ENCODE measurements at places on chromosomes 5 and 9. TPM values are rescaled to one million over a fixed set of nuclear protein-coding genes. Genes with fewer than 3 reads are reported as not detected.

NMRK1 gene
- 27.2 TPM for total RNA-seq

CD14 gene
- 90.9 TPM for total RNA-seq

GALNT12 gene
- 54.6 TPM for total RNA-seq

DMRTA1 gene
- 1.0 TPM for total RNA-seq

GPSM1 gene
- 4.2 TPM for total RNA-seq

RMRP gene
- total RNA-seq = 30,268 TPM

DNM1 gene
- total RNA-seq = 4.0 TPM

RASEF gene
- 37.6 TPM for total RNA-seq

CTSL gene
- total RNA-seq = 139 TPM

DAB2 gene
- 65.8 TPM for total RNA-seq

TNC gene
- 216 TPM for total RNA-seq

TPD52L3 gene
- total RNA-seq = not detected

ZNF454 gene
- 5.2 TPM for total RNA-seq

SHOC1 gene
- not detected for total RNA-seq

ZNF618 gene
- 3.7 TPM for total RNA-seq

CENPH gene
- 9.6 TPM for total RNA-seq

DNA sequence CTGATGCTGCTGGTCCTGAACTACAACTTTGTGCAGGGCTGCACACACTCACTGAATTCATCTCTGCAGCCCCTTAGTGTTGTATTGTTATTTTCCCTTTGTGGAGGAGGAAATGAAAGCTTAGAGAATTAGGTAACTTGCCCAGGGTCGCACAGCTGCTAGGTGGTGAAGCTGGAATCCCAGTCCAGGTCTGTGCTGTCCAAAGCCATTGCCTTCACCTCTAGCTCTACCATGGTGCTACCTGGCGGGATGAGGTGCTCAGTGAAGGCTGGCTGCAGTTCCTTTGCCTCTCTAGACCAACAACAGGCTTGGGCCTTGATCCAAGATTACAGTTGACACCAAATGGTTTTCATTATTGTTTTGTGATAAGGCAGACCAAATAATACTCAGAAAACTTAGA is 177.8 kb upstream of the PITX1 start:
- DNase-seq = no peak

GRCh38 chr5:132592521-132592920 is 35.7 kb downstream of the RAD50 start:
- DNase-seq = no peak

GRCh38 chr9:117678871-117679270 is 25.3 kb upstream of the TLR4 start:
- no peak for DNase-seq

- DNase-seq = no peak
Measured at GRCh38 chr5:8253376-8253775, 384.4 kb downstream of the MTRR start.

GRCh38 chr5:138354926-138355378 is 2.5 kb downstream of the KDM3B start:
- DNase-seq = peak; percentile 35

- no peak for DNase-seq
Measured at GRCh38 chr9:136029556-136029955, 65.5 kb downstream of the NACC2 start.

GRCh38 chr9:95726756-95727155 is 148.7 kb upstream of the ERCC6L2 start:
- no peak for DNase-seq

DNA sequence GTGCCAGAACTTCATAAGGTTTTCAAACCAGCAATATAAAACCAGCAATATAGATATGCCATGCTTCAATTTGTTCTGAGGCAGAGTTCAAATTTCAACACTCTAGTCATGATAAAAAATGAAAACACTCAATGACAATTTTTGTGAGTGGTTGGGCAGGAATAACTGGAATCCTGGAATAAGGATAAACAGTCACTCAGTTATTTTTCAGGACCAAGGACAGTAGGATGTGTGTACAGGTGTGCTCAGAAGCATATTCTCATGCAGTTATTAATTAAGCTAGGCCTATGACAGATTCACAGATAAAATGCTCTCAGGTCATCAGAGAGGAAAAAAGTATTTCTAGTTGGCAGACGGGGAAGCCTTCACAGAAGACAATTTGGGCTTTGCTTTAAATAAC is 117.3 kb upstream of the PPP2R2B start:
- no peak for DNase-seq

DNA sequence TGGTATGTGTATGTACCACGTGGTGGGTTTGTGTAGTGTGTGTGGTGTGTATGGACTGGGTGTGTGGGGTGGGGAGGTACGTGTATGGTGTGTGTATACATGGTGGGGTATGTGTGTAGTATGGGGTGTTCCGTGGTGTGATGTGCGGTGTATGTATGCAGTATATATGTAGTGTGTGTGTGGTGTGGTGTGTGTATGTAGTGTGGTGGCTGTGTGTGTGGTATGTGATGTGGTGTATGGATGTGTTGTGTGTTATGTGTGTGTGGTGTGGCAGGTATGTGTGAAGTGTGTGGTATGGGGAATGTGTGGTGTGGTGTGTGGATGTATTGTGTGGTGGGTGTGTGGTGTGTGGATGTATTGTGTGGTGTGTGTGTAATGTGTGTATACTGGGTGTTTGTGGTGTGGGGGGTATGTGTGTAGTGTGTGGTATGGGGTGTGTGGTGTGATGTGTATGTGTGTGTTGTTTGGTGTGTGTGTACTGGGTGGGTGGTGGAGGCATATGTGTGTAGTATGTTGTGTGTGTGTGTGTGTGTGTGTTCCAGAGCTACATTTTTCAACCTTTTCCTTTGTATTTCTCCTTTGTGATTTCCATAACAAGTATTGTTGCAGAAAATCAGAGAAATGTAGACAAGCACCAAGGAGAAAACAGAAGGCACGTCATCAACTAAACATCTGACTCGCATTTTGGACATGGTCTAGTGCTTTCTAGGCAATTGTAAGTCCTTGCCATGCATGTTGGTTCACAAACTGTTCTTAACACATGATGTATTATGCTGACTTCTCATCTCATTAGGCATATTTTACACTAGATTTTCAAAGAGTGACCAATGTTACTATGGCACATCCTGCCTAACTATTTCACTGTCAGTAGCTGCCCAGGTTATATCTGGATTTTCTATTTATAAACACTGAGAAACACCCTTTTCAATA is 13.2 kb downstream of the SEMA4D start:
- no peak for DNase-seq

- DNase-seq = no peak
Measured at GRCh38 chr9:109903515-109904138, 123.6 kb downstream of the PALM2AKAP2 start.

- DNase-seq = no peak
Measured at GRCh38 chr9:115254287-115255180, 136.6 kb upstream of the TNC start.

GRCh38 chr5:69032009-69032408 is 61.8 kb upstream of the SLC30A5 start:
- no peak for DNase-seq

DNA sequence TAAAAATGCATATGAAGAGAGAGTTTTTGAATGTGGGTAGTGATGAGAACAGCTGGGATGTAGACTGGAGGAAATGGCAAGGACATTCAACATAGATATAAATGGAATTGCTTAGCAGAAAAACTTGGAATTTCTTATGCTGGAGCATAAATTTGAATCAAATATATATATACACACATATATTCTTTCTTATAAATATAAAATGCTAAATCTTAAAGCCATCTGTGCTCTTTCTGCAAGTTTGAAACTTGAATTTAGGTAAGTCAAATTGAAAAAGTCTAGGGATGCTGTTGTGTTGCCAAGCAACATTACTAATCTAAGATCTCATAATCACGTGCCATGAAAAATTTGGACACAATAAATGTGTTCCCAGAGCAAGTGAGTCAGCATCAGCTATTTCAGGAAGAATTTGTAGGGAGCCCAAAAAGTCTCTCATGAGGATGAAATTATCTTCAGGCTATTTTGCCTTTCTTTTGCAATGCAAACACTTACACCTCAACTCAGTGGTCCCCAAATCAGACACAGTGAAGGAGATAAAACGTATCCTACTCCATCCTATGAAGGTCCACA is 58.4 kb upstream of the ALDH1A1 start:
- DNase-seq = no peak

DNA sequence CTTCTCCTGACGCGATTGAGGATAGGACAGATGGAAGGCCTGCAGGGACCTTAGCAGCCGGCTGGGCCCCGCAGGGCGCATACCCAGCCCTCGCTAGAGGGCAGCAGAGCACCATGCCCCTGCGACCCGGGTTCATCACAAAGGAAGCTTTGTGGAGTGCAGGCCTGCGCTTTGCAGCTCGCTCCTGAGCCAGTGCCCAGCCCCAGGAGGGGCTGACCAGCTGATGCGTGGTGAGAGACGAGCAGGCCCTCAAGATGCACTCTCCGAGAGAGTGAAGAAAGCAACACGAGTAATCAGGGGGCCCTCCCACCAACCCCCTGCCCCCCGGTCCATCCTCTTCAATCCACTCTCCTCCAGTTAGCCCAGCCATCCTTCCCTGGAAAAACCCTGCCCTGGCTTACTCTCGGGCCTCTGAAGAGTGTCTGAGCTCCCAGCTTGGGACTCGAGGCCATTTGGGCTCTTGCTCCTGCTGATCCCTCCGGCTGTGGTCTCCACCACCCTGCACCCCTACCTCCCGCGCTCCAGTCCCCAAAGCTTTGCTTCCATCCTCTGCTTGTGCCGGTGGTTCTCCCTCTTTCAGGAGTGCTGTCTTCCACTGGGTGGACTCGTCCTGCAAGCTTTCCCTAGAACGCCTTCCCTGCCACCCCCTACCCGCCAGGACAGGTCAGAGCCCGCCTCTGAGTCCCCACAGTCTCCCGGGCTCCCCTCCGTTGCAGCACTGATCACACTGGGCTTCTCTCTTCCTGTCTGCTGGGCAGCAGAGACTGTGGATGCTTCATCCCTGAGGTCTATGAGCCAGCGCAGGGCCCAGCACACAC is 9.1 kb upstream of the KIF12 start:
- peak; percentile 87 for DNase-seq

- DNase-seq = no peak
Measured at GRCh38 chr5:169646856-169647255, 9.8 kb downstream of the DOCK2 start.

GRCh38 chr9:69495296-69495695 is 170.3 kb downstream of the ENTREP1 start:
- DNase-seq = no peak

GRCh38 chr5:180020176-180020575 is 51.4 kb downstream of the RNF130 start:
- peak; percentile 9 for DNase-seq

DNA sequence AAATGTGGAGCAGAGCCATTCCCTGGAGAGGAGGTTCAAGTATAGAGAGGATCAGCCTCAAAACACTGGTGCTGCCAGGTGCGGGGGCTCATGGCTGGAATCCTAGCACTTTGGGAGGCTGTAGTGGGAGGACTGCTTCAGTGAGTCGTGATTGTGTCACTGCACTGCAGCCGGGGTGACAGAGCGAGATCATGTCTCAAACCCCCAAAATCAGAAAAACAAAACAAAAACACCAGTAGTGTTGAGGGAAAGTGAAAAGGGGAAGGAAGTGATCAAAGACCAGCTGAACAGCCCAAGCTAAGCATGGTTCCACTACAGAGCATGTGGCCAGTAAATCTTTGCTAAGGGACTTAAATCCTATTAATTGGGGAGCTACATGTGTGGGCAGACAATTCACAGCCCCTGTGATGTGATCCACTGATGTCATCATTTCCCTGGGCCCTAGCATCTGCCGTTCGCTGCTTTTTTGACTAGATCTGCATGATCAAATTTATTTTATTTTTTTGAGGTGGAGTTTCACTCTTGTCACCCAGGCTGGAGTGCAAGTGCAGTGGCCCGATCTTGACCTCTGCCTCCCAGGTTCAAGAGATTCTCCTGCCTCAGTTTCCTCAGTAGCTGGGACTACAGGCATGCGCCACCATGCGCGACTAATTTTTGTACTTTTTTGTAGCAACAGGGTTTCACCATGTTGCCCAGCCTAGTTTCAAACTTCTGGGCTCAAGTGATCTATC is 2.7 kb upstream of the PCBD2 start:
- no peak for DNase-seq

DNA sequence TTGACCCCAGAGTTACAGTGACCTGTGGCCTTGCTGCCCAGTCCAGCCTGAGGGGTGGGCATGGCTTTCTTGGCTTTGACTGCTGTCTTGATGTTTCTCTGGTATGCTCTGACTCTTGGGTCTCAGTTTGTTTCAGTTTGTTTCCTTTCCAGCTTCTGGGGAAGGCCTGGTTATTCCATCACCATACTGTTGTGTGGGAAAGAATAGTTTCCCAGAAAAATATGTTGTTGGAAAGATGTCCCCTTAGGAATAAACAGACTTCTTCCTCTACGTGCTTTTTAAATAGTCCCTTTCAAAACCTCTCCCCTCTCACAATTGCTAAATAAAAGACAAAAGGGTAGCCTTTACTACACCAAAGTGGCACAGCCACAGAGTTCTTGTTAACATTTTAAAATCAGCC is 49.5 kb downstream of the EGFLAM start:
- no peak for DNase-seq

- DNase-seq = no peak
Measured at GRCh38 chr9:27752069-27752468, 178.8 kb upstream of the C9orf72 start.

DNA sequence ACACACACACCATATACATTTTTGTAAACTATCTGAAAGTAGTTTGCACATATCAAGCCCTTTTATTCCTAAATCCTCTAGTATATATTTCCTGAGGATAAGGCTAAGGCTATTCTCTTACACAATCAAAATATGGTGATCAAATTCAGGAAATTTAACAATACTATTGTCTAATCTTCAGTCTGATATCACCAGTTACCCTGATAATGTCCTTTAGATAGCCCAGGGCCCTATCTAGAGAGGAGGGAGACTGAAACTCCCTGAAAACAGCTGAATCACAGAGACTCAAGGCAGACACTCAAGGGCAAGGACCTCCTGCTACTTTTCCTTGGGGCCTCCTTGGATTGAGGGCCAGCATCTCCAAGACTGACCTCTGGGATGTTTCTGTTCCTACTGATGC is 30.4 kb downstream of the PTTG1 start:
- DNase-seq = no peak

Data from mucosa of descending colon (tissue), 3 donors.